ENCODE measurements at places on chromosomes 1 and 21. TPM values are rescaled to one million over a fixed set of nuclear protein-coding genes. Genes with fewer than 3 reads are reported as not detected.

GRCh38 chr1:219582865-219583264 is 30.0 kb downstream of the ZC3H11B start:
- DNase-seq, result no peak

The OVAAL gene
- not detected for total RNA-seq

- no peak for DNase-seq
Measured at GRCh38 chr1:182054698-182055326, 6.7 kb downstream of the ZNF648 start.

- no peak for DNase-seq
Measured at GRCh38 chr1:30837653-30838052, 70.9 kb downstream of the SDC3 start.

DNA sequence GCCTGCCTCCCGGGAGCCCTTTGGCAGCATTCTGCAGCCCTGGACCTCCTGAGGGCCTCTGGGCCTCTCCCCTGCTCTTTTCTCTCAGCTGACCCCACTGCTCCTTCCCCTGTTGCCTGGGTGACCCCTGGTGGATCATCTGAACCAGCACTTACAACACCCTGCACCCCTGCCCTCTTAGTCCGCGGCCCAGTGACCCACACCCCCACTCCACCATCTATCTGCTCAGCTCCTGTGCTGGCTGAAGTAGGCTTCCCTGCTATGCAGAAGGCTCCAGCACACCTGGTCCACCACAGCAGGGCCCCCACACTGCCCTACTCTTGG is 74.0 kb downstream of the DMRTA2 start:
- no peak for DNase-seq

DNA sequence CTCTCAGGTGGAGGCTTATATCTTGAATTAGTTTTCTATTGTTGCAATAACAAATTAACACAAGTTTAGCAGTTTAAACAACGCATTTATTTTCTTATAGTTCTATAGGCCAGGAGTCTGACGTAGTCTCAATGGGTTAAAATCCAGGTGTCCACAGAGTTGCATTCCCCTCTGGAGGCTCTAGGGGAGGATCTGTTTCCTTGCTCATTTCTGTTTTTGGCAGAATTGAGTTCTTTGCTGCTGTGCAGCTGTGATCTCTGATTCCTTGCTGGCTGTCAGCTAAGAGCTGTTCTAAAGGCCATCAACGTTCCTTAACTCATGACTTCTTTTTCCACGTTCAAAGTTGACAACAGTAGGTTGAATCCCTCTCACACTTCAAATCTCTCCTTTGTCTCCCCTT is 31.8 kb downstream of the S100A10 start:
- peak; percentile 38 for DNase-seq

The FCRL2 gene
- total RNA-seq, result not detected

DNA sequence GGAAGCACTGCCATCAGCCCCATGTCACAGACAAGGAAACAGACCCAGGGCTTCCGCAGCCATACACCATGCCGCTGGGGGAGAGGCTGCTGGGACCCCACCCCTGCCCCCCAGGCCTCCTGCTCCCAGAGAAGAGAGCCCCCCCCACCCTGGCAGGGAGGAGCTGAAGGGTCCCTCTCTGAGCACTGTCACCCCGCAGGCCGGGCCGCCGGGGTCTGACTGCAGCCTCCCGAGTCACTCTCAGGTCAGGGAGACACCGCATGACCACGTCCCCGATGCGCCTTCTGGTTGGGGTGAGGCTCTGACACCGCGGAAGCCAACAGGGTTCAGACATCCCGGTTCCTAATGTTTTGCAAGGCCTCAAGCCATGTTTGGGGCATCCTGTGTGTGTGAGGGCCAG is 102.3 kb downstream of the SIK1 start:
- DNase-seq, result no peak

Data from osteoblast (primary cell).